Neuronal stem cell (in vitro differentiated cells): ENCODE measurements at places on chromosomes 7 and 10.

DNA sequence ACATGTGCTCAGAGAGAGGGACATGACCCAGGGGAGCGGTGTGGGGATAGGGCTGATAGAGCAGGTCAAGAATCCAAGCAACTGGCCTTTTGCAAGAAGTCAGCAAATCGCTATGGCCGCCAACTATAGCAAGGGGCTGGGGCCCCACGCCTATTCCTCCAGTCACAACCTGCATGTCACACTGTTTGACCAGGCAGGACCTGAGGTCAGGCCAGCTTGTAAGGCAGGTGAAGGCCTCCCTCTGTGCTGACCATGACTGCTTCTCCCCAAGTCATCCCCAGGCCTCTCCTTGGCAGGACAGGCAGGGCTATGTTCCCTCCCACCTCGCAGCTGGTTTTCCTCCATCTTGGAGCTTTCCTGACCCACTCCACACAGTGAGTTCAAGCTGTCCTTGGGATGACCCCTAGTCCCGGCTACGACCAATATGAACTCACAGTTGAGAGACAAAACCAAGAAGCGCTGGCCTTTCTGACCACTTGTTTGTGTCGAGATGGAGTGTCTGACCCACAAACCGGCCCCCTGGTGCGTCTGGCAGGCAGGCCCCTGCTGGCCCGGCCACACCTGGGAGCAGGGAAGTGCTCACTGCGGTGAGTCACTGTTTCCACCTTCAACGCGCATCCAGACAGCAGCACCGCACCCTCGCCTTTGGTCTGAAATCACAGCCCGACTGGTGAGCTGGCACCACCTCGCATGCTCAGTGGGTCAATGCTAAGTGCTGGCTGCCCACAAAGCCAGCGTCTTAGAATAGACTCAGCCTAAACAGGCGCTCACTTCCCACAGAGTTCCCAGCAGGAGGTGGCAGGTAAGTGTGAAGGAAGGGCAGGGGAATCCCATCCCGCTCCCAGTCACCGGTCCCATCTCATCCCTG, 81.4 kb downstream of the VWA2 start:
- no peak for DNase-seq

DNA sequence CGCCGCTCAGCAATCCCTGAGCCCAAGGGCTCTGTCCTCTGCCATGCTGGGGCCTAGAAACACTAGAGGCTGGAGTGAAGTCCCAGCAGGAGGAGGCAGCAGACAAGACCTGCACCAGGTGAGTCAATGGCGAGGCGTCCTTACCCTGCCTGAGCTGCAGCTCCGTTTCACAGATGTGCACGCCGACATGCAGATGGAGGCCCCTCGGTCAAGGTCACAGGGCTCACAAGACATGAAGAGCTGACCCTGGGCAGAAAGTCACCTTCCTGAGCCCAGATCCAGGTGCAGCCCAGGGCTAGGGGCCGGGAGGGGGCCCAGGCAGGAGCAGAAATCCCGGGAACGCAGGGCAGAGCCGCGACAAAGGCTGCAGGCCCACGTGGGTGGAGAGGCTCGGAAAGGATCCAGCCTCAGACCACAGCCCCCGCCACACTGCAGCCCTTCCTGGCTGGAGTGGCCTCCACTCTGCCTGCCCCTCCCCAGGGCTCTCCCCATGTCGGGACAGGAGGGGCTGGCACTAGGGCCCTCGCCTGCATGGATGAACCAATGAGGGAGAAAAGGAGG, 23.8 kb downstream of the PDGFA start:
- no peak for DNase-seq

- DNase-seq: no peak
Measured at GRCh38 chr10:108913300-108913699, 1010.0 kb downstream of the XPNPEP1 start.

DNA sequence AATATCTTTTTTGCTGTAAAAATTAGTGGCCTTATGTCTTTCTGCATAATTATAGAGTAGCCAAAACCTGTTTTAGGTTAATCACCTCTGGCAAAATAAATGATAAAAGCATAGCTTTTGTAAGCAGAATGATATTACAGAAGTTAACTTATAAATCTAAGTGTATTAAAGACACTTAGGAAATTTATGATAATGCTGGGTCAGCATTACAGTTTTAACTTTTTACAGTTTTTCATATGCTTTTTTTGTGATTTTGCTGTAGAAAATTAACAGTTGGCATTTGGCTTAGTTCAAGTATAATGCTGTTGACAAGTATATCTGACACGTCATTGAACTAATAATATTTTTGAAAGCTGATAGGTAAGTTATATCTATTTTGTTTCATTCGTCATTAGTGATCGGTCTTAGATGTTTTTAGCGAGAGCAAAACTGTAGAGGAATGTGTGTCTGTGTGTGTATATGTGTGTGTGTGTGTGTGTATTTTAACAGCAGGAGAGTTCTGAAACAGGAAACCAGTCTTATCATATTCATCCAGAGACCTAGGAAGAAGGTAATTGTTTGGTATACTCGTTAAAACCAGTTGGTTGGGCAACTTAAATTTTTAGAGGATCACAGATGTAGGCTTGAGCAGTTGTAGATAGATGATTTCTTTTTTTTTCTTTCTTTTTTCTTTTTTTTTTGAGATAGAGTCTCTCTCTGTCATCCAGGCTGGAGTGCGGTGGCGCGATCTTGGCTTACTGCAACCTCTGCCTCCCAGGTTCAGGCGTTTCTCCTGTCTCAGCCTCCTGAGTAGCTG, 15.4 kb downstream of the PTEN start:
- DNase-seq: no peak

DNA sequence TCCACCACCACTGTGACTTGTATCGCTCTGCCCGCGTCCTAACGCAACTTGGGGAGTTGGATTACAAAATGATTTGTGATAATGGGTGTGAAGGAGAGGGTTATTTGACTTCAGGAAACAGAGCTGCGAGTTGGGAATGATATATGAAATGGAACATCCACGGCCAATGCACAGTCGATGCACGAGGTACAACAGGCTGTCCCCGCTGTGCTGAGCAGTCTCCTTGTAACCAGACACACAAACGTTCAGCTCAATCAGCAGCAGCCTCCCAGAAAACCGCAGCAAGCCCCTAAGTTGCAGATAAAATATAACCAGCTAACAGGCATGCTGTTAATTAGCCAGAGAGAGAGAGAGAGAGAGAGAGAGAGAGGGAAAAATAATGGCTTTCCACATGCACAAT, 332.7 kb upstream of the MGMT start:
- no peak for DNase-seq

GRCh38 chr10:83605783-83606630, 533.3 kb upstream of the GHITM start:
- no peak for DNase-seq

GRCh38 chr7:33043501-33044400, 18.8 kb downstream of the NT5C3A start:
- no peak for DNase-seq

- no peak for DNase-seq
Measured at GRCh38 chr10:132383751-132384196, 13.2 kb upstream of the PWWP2B start.
